NCI-H1417 treated with DMSO at 0.1 percent for 48 hours (cell line): ENCODE measurements at places on chromosomes 16 and 17.

- DNase-seq, result no peak
Observed at GRCh38 chr17:73369111-73369521, 57.3 kb upstream of the CDC42EP4 start.

DNA sequence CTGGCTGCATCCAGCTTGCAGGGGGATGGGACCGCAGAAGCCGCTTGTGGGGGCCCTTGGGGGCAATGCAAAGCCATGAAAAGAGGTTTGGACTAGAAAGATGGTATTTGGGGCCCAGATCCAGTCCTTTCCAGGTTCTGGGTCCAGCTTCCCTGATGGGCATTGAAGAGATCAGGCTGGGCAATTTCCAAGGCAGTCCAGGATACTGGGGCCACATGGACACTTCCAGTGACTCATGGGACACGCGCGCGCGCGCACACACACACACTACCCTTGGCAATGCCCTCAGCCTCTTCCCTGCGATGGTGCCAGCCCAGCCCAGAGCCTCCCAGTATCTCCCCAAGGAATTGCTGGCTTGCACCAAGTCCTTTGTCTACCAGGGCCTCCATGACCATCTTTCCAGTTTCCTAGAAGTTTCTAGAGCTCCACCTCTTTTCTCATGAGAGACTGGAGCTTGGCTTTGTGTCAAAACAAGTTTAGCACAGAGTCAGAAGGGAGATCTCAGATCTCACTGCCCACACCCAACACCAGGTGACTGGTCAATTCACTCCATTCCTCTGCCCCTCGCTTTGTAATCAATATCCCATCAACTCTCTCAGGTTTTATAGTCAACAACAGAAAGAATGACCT is 44.3 kb downstream of the WNT3 start:
- DNase-seq, result no peak

DNA sequence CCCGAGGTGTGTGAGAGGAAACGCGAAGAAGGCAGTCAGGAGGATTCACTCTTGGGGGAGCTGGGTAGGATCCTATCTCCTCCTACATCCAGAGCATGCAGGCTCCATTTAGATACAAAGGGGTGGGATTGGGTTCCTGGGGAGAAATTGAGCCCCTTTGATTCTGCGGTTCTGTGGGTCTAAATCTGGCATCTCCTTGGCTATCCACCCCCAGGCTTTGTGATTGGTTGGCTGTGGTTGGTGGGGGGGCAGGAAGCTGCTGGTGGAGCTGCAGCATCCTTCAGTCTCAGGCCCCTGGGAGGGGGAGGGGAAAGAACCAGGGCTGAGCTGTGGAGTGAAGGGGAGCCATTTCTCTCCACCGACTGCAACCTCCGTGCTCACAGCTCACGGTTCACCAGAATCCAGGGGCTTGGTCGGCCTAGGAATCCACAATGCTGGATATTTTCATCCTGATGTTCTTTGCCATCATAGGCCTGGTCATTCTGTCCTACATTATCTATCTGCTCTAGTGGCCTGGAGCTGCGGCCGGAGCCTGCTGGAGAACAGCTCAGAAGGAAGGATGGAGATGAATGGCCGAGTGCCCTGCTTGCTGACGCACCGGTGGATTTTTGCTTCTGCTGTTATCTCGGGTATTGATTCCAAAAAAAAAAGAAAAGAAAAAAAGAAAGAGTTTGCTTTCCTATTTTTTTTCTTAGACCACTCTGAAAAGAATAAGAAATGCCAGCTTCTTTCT is at the start of gene LASP1NB:
Gene LASP1NB (plus strand): TSS at position 352 of the 733 bp plus-strand sequence.
- no peak for DNase-seq

DNA sequence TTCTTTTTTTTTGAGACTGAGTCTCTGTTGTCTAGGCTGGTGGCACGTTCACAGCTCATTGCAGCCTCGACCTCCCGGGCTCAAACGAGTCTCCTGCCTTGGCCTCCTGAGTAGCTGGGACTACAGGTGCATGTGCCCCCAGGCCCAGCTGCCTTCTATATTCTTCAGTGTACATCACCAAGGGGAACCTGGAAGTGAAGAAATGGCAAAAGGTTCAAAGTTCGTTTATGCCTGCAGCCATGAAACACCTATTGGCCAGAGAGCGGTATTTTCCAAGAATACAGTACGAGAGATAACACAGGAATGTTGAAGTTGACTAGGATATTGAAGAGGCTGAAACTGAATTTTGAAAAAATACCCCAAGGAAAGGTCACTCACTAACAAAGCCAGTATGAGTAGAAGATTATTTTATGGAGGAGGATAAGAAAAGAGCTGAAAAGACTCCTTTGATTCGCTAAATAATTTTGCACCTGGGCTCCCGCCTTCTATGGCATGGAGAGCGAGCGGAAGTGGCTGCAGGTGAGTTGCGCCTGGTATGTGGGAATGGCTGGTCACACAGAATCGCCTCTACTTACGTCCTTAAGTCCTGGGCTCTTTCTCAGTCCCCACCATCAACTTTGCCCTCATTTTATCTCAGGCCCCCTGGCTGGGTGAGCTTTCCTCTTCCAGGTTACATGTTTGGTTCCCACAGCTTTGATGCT is 9.8 kb downstream of the ST6GALNAC1 start:
- no peak for DNase-seq

GRCh38 chr17:45789874-45790273 is 5.8 kb downstream of the CRHR1 start:
- no peak for DNase-seq

GRCh38 chr16:11255737-11256660 is at the start of gene SOCS1:
Gene SOCS1, minus strand, starts transcription at chr16:11256204. Its CDS starts 726 bp downstream, at chr16:11255478.
- no peak for DNase-seq

- DNase-seq, result no peak
Observed at GRCh38 chr16:65688301-65688700, 566.4 kb upstream of the CDH11 start.

GRCh38 chr17:75456039-75456416 is 407 bp upstream of the TMEM94 start:
- no peak for DNase-seq
